ENCODE measurements at places on chromosomes 3 and 15. TPM values are rescaled to one million over a fixed set of nuclear protein-coding genes. Genes with fewer than 3 reads are reported as not detected.

DNA sequence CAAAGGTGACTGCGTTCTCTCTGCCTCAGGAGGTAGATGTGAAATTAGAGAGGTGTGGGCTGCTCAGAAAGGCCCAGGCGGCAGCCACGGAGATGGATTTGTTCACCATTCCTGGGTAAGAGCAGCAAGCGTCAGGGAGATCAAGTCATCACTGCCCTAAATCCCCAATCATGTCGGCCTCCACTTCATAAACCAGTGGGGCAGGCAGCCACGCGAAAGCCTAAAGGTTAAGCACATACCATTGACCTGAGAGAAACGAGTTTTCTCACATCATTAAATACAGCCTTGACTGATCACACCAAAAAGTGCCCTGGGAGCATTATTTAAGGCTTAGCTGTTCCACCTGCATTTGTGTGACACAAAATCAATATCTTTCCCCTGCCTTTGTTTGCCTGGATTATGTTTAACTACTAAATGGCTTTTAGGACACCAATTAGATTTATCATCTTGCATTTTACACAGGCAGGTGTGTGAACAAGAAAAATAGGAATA lies 50.7 kb upstream of the FOXB1 start:
- DNase-seq, result no peak

DNA sequence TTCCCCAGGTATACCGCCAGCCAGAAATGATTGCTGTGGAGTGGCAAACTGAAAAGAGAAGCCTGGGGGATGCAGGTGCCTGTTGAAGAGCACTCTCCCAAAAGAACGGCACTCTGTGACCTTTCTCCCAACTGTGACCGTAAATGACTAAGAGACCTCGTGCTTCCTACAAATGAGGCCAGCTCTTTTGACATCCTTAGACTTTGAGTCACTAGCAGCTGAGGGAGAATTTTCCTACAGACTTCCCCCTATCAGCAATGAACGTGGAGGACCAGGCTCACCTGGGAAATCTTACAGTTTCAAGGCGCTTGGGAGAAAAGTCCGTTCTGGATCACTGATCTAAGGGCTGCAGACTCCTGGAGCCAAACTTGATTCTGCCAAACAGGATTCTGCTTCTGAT lies 8.6 kb downstream of the AQP9 start:
- no peak for DNase-seq

The MINDY2 gene
- 7.0 TPM for total RNA-seq

- no peak for DNase-seq
These were observed 1.7 kb downstream of the ANXA2 start for GRCh38 chr15:60396100-60396499.

GRCh38 chr15:38438031-38438986 lies 15.6 kb upstream of the FAM98B start:
- no peak for DNase-seq

The SKOR1 gene
- total RNA-seq, result 0.09 TPM

DNA sequence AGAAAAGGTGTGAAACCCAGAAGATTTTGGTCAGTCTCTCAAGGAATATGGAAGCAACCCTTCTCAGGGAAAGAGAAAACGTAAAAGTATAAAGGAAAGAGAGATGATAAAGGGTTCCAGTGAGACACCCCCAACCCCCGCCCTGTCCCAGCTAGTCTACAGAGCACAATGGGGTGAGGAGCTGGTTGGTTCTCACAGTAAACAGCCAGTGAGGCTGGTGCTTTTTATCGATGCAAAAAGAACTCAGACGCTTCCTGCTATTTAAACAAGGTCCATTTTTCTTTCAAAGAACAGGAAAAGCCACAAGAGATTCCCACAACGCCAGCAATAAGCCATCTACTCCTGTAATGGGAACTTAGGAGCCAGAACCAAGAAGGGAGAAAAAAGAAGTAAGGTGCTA lies 65.9 kb downstream of the CHAC1 start:
- DNase-seq, result no peak

The AGBL1 gene
- total RNA-seq, result not detected

- DNase-seq, result no peak
These were observed 137.4 kb downstream of the STT3B start for GRCh38 chr3:31670136-31670535.

DNA sequence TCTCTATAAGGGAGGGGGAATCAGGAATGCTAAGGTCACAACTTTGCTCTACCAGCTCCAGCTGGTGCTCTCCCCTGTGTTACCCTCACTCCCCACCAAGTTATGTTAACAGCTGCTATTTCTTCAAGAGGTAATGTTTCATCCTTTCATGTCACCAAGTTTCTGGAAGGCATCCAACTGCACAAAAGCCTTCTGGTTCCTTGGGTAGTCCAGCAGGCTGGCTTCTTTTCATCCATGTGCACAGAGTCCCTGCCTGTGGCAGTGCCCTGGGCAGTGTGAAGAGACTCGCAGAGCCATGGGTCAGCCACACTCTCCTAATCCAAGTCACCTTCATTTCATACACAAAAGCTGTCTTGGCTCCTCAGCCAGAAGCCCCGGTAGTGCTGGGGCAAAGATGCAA lies 737.5 kb upstream of the LMCD1 start:
- no peak for DNase-seq

DNA sequence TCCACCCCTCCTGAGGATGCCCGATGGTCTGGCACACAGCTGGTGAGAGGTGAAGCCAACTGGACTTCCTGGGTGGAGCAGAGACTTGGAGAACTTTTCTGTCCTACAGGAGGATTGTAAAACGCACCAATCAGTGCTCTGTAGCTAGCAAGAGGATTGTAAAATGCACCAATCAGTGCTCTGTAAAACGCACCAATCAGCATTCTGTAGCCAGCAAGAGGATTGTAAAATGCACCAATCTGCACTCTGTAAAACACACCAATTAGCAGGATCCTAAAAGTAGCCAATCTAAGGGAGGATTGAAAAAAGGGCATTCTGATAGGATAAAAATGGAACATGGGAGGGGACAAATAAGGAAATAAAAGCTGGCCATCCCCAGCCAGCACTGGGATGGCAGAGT lies 150.2 kb downstream of the CHSY1 start:
- no peak for DNase-seq

- peak; percentile 42 for DNase-seq
These were observed 42.7 kb upstream of the PRICKLE2 start for GRCh38 chr3:64267721-64268604.

DNA sequence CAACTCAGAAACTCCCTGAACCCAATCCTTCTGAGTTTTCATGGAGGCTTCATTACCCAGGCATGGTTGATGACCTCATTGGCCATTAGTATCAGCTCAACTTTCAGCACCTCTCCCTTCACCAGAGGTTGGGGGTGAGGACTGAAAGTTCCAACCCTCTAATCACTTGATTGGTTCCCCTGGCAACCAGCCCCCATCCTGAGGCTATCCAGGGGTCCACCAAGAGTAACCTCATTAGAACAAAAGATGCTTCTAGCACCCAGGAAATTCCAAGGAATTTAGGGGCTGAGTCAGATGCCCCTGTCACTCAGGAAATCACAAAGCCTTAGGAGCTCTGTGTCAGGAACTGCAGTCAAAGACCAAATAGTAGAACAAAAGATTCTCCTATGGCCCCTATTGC lies 43.8 kb downstream of the ADAMTSL3 start:
- DNase-seq, result no peak

- no peak for DNase-seq
These were observed 176.3 kb downstream of the FOXP1 start for GRCh38 chr3:71406972-71407810.

The CCDC39 gene
- total RNA-seq, result not detected

DNA sequence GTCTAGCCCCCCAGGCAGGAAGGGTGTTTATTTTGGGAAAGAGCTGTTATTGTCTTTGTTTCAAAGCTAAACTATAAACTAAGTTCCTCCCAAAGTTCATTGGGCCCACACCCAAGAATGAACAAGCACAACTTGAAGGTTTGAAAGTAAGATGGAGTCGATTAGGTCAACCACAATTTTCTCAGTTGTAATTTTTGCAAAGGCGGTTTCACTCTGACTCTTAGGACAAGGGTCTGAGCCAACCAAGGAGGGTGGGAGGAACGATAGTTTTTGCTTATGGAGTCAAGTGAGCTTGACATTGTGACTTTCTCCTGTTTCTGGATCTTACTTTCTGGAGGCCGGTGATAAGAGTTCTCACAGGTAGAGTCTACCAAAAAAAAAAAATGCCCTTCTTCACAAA lies 5.8 kb upstream of the ZNF770 start:
- no peak for DNase-seq

The IL17RE gene
- 2.7 TPM for total RNA-seq

DNA sequence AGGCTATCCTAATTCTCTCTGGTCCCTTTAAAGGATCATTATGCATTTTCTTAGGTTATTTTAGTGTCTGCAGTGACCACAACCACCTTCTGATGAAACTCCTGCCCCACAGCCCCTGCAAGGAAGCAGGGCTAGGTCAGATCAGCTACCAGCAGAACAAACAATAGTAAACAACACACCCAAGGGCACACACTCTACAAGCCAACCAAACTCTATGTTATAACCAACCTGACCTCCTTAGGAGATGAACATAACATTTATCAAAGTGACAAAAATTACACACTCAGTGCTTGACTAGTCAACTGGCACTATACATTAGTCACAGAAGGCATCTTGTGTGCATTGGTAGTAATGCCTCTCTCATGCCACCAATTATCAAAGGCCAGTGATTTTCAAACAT lies 17.3 kb downstream of the DENND6A start:
- DNase-seq, result no peak

DNA sequence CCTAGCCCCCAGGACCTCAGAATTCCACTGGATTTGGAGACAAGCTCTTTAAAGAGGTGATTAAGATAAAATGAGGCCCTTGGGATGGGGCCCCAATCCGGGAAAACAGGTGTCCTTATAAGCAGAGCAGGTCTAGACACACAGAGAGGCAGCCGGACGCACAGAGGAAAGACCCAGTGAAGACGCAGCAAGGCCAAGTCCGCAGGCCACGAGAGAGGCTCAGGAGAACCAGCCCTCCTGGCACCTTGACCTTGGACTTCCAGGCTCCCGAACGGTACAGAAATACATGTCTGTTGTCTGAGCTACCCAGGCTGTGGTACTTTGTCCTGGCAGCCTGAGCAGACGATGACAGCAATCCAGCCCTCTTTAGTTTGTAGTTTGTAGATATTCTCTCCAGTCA lies 324.5 kb downstream of the OCA2 start:
- no peak for DNase-seq

- DNase-seq, result no peak
These were observed 352.1 kb downstream of the SHQ1 start for GRCh38 chr3:72496051-72496670.

DNA sequence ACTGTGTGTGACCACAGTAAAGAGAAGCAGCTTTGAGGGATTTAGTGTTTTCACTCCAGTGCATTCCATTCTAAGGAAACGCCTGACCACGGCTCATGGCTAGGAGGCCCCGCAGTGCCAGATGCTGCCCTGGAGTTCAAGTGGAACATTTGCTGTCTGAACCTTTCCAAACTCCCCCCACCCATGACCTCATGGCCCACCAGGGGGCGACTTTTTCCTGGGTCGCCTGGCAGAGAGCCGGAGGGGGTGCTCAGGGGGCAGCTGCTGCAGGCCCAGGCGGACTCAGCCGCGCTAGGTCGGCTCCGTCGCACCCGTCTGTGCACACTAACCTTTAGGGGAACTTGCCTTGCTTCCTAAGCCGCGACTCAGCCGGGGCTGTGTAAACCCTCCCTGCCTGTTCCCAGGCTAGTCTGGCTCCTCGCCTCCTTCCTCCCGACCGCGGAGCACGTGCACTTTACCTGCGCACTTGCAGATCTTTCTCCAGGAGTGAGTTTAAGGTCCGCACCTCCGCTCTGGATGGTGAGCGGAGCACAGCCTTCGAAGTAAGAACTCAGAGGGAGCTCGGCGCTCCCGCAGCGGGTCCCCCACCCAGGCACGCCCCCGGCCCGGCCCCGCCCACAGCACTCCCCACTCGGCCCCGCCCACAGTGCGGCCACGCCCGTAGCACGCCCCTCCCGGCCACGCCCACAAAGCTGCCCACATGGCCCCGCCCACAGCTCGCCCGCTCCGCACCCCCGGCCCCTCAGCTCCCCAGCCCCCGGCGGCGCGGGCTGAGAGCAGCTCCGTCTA lies at the start of gene OCA2:
Gene OCA2 (minus strand): TSS at position 550 of the 789 bp plus-strand sequence. CDS start 17,441 bp downstream, outside the sequence.
- no peak for DNase-seq

DNA sequence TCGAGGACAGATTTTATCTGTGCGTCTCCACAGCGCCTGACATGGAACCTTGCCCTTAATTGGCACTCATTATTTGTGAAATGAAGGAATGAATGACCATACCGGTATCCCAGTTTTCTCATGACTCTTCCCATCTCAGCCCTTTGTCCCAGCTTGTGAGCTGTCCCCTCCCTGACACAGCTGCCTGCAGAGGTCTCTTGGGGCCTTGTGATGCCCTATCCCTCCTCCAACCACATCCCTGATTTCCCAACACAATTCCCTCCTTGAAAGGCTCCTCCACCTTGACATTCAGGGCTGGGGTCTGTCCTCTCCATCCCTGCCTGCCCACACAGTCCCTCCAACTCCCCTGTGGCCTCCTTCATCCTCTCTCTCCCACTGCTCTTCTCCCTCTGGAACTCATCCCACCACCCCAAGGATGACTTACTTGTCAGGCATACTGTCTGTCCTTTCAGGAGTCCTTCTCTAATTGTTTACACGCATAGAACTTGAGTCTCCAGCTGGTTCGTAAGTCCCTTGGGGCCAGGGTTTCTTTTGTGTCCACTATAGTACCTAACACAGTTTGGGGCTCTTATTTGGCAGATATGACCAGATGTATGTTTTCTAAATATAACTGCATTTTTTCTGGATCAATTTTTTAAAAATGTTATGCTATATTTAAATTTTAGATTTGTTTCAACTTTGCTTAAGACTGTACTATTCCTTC lies 35.6 kb upstream of the FILIP1L start:
- no peak for DNase-seq

The P2RY1 gene
- total RNA-seq, result 0.84 TPM

- DNase-seq, result no peak
These were observed 945 bp downstream of the VIPR1 start for GRCh38 chr3:42503251-42503924.

DNA sequence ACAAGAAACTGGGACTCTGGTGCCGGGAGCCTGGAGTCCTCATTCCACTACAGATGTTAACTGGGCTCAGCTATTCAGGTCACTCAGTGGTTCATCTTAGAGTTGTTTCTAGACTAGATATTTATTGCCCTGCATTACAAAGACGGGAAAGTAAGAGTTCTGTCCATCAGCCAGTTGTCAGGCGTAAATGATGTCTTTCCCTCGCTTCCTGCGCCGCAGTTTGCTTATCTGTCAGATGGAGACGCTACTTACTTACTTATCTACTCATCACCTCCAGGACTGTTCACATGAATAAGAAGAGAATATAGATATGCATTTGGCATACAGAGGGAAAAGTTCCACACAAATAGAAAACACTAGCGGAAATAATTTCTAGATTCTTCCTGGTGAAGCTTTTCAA lies 47.8 kb upstream of the CGNL1 start:
- DNase-seq, result no peak

The NMB gene
- 2.8 TPM for total RNA-seq

- DNase-seq, result no peak
These were observed 35.5 kb downstream of the ARRDC4 start for GRCh38 chr15:97995881-97996603.

All from right lobe of liver (tissue), 6 donors.